Uterus (tissue), 4 donors: ENCODE measurements at places on chromosomes 4 and X. TPM values are rescaled to one million over a fixed set of nuclear protein-coding genes. Genes with fewer than 3 reads are reported as not detected.

DNA sequence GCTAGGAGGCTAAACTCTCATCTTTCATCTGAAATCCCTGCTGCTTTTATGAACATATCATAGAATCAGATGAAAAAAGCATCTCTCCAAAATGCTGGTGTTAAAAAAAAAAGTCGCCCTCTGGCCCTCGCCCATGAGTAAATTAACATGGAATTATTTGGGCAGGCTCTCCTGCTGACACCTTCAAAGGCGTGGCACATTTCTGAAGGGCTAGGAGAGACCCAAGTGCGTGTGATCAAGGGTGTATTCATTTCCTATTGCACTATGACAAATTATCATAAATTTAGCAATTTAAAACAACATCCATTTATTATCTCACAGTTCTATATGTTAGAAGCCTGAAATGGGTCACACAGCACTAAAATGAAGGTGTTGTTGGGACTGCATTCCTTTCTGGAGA is 5.1 kb downstream of the ANXA3 start:
- no peaks in the 10 kb centered on the region for H3K4me1 ChIP-seq
- DNase-seq = no peak
- no peaks in the 10 kb centered on the region for H3K27me3 ChIP-seq
- H3K4me3 ChIP-seq = no peak overlapping the region
- no peak overlapping the region for H3K27ac ChIP-seq
- H3K36me3 ChIP-seq = no peaks in the 10 kb centered on the region

- no peak for DNase-seq
- no peak overlapping the region for H3K27ac ChIP-seq
- no peaks in the 10 kb centered on the region for H3K4me1 ChIP-seq
- H3K36me3 ChIP-seq = no peaks in the 10 kb centered on the region
Measured at GRCh38 chr4:2411786-2412510, 6.5 kb downstream of the ZFYVE28 start.

The YIPF7 gene
- 0.98 TPM for total RNA-seq

The SSX3 gene
- not detected for total RNA-seq

The NXF3 gene
- not detected for total RNA-seq

DNA sequence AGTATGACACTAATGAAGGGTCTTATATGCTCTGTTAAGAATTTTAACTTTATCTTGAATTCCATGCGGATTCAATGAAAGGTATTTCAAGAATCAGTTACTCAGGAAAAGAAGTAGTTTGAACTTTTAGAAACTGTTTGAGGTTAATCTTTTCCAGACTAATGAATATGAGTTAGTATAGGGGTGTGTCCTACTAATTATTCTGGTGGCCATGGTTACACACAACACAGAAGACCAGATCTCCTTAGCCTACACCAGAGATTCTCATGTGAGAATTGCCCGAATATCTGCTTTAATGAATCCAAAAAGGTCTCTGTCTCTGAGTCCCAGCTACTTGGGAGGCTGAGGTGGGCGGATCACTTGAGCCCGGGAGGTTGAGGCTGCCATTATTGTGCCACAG is 100.4 kb downstream of the MMRN1 start:
- no peak for DNase-seq
- no peaks in the 10 kb centered on the region for H3K27me3 ChIP-seq
- H3K27ac ChIP-seq = no peak overlapping the region
- no peaks in the 10 kb centered on the region for H3K36me3 ChIP-seq
- H3K4me3 ChIP-seq = no peak overlapping the region
- no peaks in the 10 kb centered on the region for H3K4me1 ChIP-seq

The TCEAL2 gene
- total RNA-seq = 42.9 TPM

DNA sequence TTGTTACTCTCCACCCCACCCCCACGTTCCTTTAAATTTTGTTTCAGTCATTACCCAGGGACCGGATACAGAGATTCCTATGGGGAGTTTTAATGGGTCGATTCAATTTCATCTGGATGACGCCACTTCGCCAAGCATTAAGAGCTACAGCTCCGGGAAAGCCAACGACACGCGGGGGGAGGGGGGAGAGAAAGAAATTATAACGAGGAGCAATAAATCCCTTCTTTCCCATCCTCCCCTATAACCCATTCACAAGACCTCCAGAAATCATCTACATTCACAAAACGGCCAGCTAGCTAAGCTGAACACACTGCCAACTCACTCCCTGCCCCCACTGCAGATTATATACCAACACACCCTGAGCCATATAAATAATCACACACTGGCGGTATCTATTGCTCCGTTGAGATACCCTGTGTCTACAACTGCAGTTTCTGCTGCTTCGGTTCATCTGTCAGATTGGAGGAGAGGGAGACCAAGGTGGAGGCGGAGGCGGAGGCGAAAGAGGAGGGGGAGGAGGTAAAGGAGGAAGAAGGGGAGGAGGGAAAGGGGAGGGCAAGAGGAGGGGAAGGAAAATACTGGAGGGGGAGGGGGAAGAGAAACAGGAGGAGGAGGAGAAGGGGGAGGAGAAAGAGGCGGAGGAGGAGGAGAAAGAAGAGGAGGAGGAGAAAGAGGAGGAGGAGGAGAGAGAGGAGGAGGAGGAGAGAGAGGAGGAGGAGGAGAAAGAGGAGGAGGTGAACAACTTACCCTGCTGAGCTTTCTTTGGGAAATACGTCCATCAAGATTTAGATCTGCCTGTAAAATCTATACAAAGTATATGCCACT is 113.9 kb upstream of the VAMP7 start:
- DNase-seq = peak; percentile 41
- no peaks in the 10 kb centered on the region for H3K4me1 ChIP-seq
- H3K4me3 ChIP-seq = peak overlapping the region; percentile 28
- H3K27ac ChIP-seq = peak overlapping the region; percentile 58

DNA sequence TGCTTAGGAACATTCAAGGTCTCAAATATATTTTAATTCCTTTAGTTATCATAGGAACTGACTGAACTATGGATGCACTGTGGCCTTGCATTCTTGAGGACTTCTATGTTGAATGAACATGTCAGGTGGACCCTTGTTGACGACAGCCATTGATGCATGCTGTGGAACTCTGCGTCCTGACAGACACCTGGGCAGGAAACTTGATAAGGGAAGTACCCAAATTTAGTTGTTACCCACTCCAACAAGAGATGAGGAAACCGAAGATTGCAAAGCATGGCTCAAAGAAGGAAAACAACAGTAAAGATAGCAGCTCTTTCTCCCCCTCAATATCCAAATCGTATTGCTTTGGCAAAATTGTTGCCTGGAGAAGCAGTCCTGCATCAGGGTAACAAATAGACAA is 540.0 kb upstream of the NR3C2 start:
- H3K27me3 ChIP-seq = no peaks in the 10 kb centered on the region
- H3K27ac ChIP-seq = no peak overlapping the region
- H3K36me3 ChIP-seq = no peaks in the 10 kb centered on the region
- H3K4me1 ChIP-seq = no peaks in the 10 kb centered on the region
- H3K4me3 ChIP-seq = no peak overlapping the region
- no peak for DNase-seq

GRCh38 chr4:85565761-85566480 is 91.0 kb downstream of the ARHGAP24 start:
- H3K36me3 ChIP-seq = no peaks in the 10 kb centered on the region
- no peak overlapping the region for H3K27ac ChIP-seq
- no peaks in the 10 kb centered on the region for H3K27me3 ChIP-seq
- H3K4me3 ChIP-seq = no peak overlapping the region

GRCh38 chr4:175935016-175935661 is 123.1 kb upstream of the GPM6A start:
- H3K27me3 ChIP-seq = no peaks in the 10 kb centered on the region
- DNase-seq = no peak
- H3K27ac ChIP-seq = no peak overlapping the region

DNA sequence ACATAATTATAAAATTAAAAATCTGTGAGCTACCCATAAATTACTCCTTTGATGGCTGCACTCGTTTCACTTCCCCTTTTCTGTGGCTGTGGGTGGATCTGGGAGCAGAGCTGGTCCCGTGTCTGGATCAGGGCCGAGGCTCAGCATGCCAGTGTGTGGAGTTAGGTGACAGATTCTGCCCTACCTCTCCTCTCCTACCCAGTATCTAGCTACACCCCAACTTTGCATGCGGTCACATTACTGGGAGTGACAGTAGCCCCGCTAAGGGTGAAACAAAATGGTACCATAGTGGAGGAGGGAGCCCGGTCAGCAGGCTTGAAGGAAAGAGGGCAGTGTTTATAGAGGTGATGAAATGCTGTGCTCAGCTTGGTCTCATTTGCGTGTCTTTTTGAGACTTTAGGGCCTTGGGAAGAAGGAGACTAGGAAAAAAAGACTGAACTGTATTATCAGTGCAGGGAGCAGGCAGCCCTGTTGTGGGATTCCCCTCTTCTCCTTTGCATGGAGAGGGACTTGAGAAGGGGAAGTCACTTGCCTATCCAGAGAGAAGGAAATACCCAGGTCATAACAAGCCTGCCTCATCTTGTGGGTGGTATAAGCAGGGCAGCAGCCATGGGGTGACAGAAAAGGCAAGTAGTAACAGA is 48.4 kb downstream of the ARHGAP10 start:
- DNase-seq = no peak
- H3K36me3 ChIP-seq = no peaks in the 10 kb centered on the region
- no peak overlapping the region for H3K4me3 ChIP-seq
- no peak overlapping the region for H3K27ac ChIP-seq
- no peaks in the 10 kb centered on the region for H3K4me1 ChIP-seq
- H3K27me3 ChIP-seq = no peaks in the 10 kb centered on the region

DNA sequence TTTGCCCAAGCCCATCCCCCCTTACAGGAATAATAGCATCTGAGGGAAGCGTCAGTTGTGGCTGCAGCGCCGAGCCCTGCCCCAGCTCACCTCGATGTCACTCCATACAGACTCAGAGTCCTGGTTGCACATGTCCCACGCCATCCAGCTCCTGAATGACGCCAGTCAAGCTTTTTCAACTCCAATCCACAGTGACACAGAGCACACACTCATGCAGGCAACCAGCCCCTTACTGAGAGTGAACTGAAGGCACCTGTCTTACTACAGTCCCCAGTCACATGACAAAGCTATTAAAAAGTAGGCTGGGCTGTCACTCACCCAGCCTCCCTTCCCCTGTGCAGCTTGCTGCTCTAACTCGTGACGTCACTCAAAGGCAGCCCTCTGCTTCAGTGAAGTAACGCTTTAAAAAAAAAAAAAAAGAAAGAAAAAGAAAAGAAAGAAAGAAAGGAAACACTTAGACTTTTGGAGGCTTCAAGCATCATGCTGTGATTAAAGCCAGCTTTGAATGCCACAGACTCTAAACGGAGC is at the start of gene PPARGC1A:
PPARGC1A (minus strand) TSS at position 234 of the 528 bp plus-strand sequence; CDS start at position 144, 90 bp downstream.
- DNase-seq = peak; percentile 51
- H3K4me1 ChIP-seq = no peaks in the 10 kb centered on the region
- H3K27ac ChIP-seq = peak within 1 kb of the TSS; percentile 56
- H3K36me3 ChIP-seq = no peaks in the 10 kb centered on the region

DNA sequence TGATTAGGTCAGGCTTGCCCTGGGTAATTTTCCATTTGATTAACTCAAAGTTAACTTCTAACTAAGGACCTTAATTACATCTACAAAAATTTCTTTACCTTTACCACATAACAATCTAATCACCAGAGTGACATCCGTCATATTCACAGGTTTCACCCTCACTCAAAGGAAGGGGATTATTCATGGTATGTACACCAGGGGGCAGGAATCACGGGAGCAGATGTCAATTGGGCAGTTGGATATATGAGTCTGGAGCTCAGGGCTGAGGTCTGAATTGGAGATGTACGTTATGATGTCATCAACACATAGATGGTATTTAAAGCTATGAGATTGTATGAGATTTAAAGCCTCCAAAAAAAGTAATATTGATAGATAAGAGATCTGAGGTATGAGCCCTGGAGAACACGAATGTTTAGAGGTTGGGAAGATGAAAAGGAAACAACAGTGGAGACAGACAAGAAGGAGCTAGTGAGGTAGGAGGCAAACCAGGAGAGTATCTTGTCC is 52.9 kb downstream of the PGRMC1 start:
- no peak overlapping the region for H3K4me3 ChIP-seq
- H3K27ac ChIP-seq = no peak overlapping the region
- no peaks in the 10 kb centered on the region for H3K36me3 ChIP-seq

- H3K4me1 ChIP-seq = no peaks in the 10 kb centered on the region
- no peak overlapping the region for H3K27ac ChIP-seq
- no peak overlapping the region for H3K4me3 ChIP-seq
Measured at GRCh38 chrX:51182545-51182944, 150.1 kb upstream of the NUDT10 start.

DNA sequence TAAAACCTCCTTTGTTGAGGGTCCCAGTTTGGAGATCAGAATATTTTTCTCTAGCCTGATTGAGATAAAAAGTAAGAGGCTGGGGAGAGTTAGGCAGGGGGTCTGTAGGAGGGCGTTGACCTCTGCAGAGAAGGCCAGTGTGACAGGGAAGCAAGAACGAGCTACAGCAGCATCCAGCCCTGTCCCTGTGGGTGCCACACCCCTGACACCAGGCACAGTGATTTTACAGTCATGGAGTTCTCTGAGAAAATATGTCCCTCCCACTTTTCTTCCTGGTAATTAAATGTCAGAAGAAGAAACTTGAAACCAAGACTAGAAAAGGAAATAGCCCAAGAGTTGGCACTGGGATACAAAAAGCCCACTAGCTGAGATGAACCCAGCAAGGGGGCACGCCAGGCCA is 25.0 kb upstream of the HELT start:
- no peak for DNase-seq
- H3K27me3 ChIP-seq = no peaks in the 10 kb centered on the region
- H3K4me3 ChIP-seq = no peak overlapping the region
- H3K4me1 ChIP-seq = no peaks in the 10 kb centered on the region

DNA sequence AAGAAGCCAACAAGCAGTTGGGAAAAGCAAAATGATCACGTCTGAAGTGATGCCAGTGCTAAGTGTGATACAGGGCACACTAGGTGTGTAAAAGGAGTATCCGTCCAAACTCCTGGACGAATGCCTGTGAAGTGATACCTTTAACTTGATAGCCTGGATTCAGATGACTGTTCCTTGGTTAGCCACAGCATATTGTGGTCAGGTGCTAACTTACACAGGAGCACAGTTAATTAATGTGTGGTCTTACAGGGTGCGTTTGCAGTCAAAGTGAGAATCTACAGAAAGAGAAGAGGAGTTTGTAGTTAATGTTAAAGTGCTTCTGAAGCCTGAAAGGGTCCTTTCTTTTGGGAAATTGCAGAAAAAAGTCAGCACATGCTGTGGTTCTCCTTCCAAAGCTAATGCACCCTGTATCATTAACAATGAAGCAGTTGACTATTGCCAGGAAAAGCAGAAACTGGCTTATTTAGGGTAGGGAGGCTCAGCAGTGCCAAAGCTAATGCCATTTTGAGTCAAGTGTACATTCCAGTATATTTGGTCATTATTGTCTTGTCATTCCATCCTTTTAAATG is 61.1 kb downstream of the DCLK2 start:
- H3K4me3 ChIP-seq = no peak overlapping the region
- DNase-seq = no peak
- H3K27ac ChIP-seq = no peak overlapping the region
- no peaks in the 10 kb centered on the region for H3K27me3 ChIP-seq
- no peaks in the 10 kb centered on the region for H3K36me3 ChIP-seq

DNA sequence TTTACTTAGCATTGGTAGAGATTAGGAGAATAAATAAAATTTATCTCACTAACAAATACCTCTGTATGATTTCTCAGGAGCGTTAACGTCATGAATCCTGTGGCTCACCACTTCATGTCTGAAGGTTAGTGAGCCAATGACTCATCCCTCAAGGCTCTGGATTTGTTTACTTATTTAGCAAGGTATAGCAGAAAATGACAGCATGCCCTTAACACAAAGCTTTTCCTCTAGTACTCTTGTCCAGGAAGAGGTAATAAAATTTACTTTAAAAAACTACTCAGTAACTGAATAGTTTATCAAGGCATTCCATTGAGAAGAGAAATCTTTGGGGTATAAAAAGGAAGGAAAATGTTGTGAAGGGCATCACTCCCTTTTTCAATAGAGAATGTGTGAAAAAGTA is 823.8 kb downstream of the CCSER1 start:
- no peak for DNase-seq
- H3K27ac ChIP-seq = no peak overlapping the region
- no peak overlapping the region for H3K4me3 ChIP-seq

- no peaks in the 10 kb centered on the region for H3K36me3 ChIP-seq
- H3K4me3 ChIP-seq = no peak overlapping the region
- no peaks in the 10 kb centered on the region for H3K27me3 ChIP-seq
- DNase-seq = peak; percentile 22
Measured at GRCh38 chrX:15143050-15143824, 126.6 kb downstream of the ASB9 start.
